ENCODE measurements at places on chromosomes 5 and 9.

DNA sequence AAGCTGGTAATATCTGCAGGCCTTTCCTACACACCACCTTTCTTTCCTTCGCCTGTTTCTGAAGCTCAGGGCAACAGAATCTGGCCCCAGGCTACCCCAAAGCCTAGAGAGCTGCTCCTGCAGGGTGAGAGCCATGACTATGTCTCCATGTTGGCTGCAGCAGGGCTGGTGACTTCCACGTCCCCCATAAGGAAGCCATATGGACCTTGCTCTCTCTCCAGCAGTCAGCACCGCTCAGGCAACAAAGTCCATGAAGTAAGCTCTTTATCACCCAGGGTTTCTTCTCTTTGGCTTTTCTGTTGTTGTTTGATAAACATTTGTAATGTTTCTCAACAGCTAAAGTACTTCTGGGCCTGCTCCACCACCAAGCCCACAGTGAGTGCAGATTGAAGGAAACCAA, 125.2 kb downstream of the SLIT3 start:
- DNase-seq, result no peak

- no peak for DNase-seq
Measured at GRCh38 chr9:93024986-93025630, 33.4 kb upstream of the SUSD3 start.

GRCh38 chr5:143054480-143054941, 284.3 kb downstream of the ARHGAP26 start:
- DNase-seq, result no peak

DNA sequence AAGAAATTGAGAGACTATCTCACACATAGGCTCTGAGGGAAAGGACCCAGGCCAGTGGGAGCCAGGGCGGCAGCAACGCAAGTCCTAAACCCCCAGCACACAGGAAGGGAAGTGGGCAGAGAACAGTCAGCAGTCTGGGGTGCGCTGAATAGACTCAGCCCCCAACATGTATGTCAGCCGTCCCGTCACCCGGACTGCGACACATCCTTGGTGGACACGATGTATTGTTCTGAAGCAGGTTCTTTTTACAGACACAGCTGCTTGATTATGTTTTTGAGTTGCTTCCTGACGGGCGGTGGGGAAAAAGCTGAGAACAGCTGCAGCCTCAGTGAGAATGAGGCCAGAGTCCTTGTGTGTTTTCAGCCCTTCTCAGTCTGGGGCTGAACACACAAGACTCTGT, 64.1 kb upstream of the CXCL14 start:
- DNase-seq, result no peak
